ENCODE measurements at places on chromosomes 16 and 17.
A peak's percentile ranks its signal among the peaks of the same experiment; 100 is the strongest.

GRCh38 chr16:2956579-2956956, 7.5 kb upstream of the KREMEN2 start:
- no peak for DNase-seq

GRCh38 chr16:16007743-16008111, 58.3 kb downstream of the ABCC1 start:
- DNase-seq: no peak

GRCh38 chr16:89873972-89874689, 739 bp downstream of the TCF25 start:
- DNase-seq: peak; percentile 98

DNA sequence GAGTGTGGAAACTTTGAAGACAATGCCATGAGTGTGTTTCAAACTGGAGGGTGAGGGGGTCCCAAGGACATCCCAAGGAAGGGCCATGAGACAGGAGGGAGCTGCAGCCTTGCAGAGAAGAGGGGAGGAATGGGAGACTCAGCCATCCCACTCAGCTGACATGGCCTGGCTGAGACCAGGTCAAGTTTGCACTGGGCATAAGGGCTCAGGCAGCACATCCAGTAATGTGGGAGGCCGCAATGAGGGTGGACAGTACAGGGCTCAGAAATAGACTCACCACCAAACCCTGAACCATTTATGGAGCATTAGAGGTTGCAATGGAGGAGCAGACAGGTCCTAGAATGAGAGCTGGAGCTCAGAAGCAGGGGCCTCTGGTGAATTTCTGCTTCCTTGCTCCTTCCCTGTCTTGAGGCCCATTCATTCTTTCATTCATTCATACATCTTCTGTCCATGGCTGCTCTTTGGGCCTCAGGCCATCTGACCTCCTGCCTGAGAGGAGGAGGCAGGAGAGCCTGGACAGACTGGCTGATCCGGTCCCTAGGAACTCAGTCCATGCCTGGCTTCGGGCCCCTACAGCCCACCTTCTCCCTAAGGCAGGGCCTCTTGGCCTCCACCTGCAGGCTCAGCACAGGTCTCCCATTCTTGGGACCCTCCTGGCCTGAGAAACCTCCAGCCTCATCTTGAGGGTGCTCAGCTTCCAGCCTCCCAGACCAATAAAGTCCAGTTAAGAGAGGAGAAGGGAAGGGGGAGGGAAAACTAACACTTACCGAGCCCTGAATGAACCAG, 70.5 kb upstream of the CDH5 start:
- DNase-seq: no peak

DNA sequence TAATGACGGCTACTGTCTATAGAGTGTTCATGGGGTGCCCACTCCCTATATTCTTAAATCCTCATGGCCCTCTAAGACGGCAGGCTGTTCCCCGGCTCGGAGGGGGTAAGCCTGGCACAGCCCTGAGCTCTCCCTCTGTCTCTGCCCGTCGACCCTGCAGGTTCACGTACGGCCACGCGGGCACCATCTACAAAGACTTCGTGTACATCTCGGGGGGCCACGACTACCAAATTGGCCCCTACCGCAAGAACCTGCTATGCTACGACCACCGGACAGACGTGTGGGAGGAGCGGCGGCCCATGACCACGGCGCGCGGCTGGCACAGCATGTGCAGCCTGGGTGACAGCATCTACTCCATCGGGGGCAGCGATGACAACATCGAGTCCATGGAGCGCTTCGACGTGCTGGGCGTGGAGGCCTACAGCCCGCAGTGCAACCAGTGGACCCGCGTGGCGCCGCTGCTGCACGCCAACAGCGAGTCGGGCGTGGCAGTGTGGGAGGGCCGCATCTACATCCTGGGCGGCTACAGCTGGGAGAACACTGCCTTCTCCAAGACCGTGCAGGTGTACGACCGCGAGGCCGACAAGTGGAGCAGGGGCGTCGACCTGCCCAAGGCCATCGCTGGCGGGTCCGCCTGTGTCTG, 13.2 kb downstream of the KLHL36 start:
- DNase-seq: no peak

- peak; percentile 41 for DNase-seq
Measured at GRCh38 chr17:75691371-75691791, 24.2 kb downstream of the SAP30BP start.

DNA sequence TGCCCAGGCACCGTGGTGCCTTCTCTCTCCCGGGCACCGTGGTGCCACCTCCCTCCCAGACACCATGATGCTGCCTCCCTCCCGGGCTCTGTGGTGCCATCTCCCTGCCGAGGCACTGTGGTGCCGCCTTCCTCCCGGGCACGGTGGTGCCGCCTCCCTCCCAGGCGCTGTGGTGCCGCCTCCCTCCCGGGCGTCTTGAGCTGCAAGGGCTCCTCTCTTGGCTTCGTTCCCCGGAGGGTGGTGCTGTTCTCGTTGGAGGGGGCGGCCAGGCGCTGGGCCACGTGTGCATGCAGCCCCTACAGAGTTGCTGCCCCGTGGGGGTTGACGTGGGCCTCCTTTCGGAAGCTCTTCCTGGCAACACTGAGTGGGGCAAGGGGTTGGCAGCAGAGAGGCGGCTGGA, 8.2 kb downstream of the CENPX start:
- DNase-seq: no peak

DNA sequence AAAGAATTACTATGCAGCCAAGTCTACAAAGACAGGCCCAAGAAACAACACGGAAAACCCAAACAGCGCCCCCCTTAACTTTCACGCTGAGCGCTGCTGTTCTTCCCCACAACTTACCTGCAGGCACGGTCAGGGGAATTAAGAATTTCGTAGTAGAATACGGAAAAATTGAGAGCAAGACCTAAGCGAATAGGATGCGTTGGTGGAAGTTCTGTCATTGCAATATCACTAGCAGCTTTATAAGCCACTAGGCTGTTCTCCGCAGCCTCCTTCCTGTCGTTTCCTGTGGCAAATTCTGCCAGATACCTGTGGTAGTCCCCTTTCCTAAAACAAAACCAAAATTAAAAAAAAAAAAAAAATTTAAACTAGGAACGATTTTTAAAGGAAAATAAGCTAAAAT, 39.0 kb downstream of the YWHAE start:
- DNase-seq: no peak

- no peak for DNase-seq
Measured at GRCh38 chr17:49515196-49515770, 20.2 kb downstream of the NGFR start.

GRCh38 chr17:80459234-80459633, 17.2 kb downstream of the NPTX1 start:
- DNase-seq: no peak

- DNase-seq: no peak
Measured at GRCh38 chr17:5702951-5703510, 118.7 kb upstream of the NLRP1 start.

GRCh38 chr17:72030067-72030899, 90.5 kb upstream of the SOX9 start:
- no peak for DNase-seq

DNA sequence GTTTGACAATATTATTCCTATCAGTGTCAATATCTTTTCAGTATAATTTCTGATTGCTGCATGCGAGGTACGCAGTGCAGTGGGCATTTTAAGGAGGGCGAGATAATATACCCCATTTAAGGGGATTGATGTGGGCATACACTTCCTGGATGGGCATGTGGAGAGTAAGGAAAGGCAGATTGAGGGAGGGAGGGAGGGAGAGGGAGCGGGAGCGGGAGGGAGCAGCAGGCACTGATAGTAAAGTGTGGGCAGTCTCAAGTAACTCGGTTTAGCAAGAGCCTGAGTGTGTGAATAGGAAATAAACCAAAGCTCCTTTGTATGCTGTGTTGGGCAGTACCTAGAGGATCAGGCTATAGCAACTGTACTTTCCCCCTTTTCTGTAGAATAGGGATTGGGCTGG, 5.1 kb downstream of the BPTF start:
- no peak for DNase-seq

DNA sequence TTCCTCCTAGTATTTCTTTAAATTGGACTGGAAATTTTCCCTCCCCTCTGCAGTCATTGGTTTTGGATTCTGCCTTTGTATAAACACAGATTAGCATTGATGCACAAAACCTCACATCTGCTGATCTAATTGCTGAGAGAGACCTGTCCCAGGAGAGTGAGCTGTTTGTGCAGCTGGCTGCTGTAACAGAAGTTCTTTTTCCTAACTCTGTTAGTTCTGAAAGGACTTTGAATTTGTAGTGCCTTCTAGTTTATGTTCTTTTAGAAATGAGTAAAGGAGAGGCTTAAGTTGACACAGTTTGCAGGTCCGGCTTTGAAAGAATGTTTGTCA, 45.2 kb upstream of the KPNB1 start:
- DNase-seq: no peak

- no peak for DNase-seq
Measured at GRCh38 chr16:75264999-75265910, 13.8 kb upstream of the BCAR1 start.

DNA sequence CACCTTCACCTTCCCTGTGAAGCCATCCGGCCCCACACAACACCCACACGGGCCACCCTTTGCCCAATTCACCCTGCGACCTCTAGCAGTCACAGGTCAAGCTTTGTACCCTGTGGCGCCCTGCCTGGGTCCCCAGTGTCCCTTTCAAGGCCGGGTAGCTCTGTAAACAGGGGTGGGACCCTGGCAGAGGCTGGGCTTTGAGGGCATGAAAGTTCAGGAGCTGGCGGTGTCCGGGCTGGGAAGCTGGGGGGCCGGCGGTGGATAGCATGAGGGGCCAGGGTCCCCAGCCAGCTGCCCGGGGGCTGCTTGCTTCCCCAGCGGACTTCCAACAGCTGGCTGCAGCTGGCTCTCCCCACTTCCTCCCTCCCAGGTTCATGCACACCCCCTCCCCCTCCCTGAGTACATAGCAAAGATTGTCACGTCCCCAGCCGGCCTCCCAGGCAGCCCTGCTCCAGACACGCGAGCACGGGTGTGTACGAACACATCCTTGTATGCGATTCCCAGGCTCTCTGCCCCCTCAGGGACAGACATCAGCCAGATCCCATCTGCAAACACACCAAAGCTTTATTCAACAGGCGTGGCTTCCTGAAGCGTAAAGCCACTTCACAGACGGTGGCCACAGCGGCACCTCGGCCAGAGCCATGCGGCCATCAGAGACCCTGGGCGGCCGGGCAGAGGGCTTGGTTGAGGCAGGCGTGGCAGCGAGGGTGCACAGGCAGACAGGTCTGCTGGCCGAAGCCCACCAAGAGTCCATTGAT, 8.2 kb downstream of the NTHL1 start:
- DNase-seq: no peak

GRCh38 chr16:13435873-13436474, 484.0 kb upstream of the ERCC4 start:
- DNase-seq: no peak

DNA sequence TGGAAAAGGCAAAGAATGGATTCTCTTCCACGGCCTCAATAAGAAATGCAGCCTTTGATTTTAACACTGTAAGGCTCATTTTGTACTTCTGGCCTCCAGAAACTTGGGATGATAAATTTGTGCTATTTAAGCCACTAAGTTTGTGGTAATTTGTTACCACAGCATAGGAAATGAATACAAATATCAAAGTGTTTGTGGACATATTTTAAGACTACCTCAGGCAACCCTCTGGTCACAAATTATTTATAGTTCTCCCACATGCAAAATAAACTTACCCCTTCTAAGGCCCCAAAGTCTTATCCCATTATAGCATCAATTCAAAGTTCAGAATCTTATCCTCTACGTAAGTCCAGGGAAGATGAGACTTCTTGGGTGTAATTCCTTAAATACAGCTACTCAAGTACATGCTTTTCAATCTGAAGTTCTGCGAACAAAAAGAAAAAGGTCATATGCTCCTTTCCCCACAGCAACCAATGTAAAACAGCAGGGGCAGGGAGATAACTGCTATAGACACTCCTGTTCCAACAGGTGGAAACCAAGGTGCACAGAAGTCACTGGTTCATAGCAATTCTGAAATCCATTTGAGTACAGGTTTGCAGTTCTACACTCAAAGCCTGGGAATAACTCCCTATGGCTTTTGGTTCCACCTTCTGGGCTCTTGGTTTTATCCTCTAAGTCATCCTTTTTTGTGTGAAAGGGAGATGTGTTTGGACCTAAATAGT, 5.4 kb upstream of the EFCAB13 start:
- no peak for DNase-seq

All from stimulated activated CD4-positive, alpha-beta T cell treated with anti-CD3 and anti-CD28 coated beads, Interleukin-1b, Interleukin-23, amount 100 ng/mL, for 24 hours (primary cell).